Endothelial cell of coronary artery (primary cell): ENCODE measurements at places on chromosomes 3 and 15. TPM values are rescaled to one million over a fixed set of nuclear protein-coding genes. Genes with fewer than 3 reads are reported as not detected.

GRAMD1C gene
- 16.2 and 22.1 TPM in 2 replicates for total RNA-seq

C3orf80 gene
- total RNA-seq: under 0.01 and 0.09 TPM in 2 replicates

SLC28A2 gene
- total RNA-seq: not detected in 2 replicates

ZFAND6 gene
- total RNA-seq: 155 and 169 TPM in 2 replicates

KNL1 gene
- total RNA-seq: 8.2 and 20.7 TPM in 2 replicates

FAM219B gene
- total RNA-seq: 27.4 and 41.3 TPM in 2 replicates

GPR62 gene
- total RNA-seq: under 0.01 and 0.09 TPM in 2 replicates

BNC1 gene
- 10.3 and 17.0 TPM in 2 replicates for total RNA-seq

CD96 gene
- not detected in 2 replicates for total RNA-seq

GOLGA8G gene
- not detected in 2 replicates for total RNA-seq

CCR5 gene
- not detected in 2 replicates for total RNA-seq

TXNRD3 gene
- 6.0 and 8.7 TPM in 2 replicates for total RNA-seq

GANC gene
- 9.3 and 10.9 TPM in 2 replicates for total RNA-seq

CPEB1 gene
- total RNA-seq: not detected in 2 replicates

CHRNB4 gene
- total RNA-seq: not detected in 2 replicates

FANCD2OS gene
- total RNA-seq: not detected in 2 replicates

KLHL40 gene
- not detected in 2 replicates for total RNA-seq

SENP8 gene
- total RNA-seq: 1.1 and 1.3 TPM in 2 replicates

UBL7 gene
- total RNA-seq: 21.6 and 23.1 TPM in 2 replicates

CD200R1 gene
- not detected in 2 replicates for total RNA-seq

CASR gene
- not detected in 2 replicates for total RNA-seq

SLC22A13 gene
- 0.09 and 0.38 TPM in 2 replicates for total RNA-seq

HDC gene
- total RNA-seq: not detected in 2 replicates

DZIP1L gene
- total RNA-seq: 5.9 and 15.2 TPM in 2 replicates

TPRG1 gene
- total RNA-seq: 0.19 and 0.27 TPM in 2 replicates

ZNF774 gene
- 0.72 and 1.0 TPM in 2 replicates for total RNA-seq

SLC28A1 gene
- not detected in 2 replicates for total RNA-seq

ECE2 gene
- total RNA-seq: not detected in 2 replicates

CAMK1 gene
- 29.5 and 37.3 TPM in 2 replicates for total RNA-seq

CTXN2 gene
- under 0.01 TPM in 1 of 2 replicates, not detected in the other for total RNA-seq

SPTSSB gene
- not detected in 2 replicates for total RNA-seq

GOLGA8K gene
- 0.09 and 0.28 TPM in 2 replicates for total RNA-seq

RNF111 gene
- 14.6 and 25.9 TPM in 2 replicates for total RNA-seq

LRTM1 gene
- not detected in 2 replicates for total RNA-seq

CADM2 gene
- total RNA-seq: under 0.01 TPM in 1 of 2 replicates, not detected in the other

AHSG gene
- total RNA-seq: not detected in 2 replicates

SLC15A2 gene
- 0.09 and 0.75 TPM in 2 replicates for total RNA-seq

MEIS2 gene
- 39.1 and 55.5 TPM in 2 replicates for total RNA-seq

IQCF5 gene
- total RNA-seq: not detected in 2 replicates

NME9 gene
- total RNA-seq: 0.27 TPM in 1 of 2 replicates, not detected in the other

HHATL gene
- total RNA-seq: not detected in 2 replicates

GUCA1C gene
- not detected in 2 replicates for total RNA-seq

THBS1 gene
- 4,816 and 7,438 TPM in 2 replicates for total RNA-seq

ITGA11 gene
- 0.54 and 25.9 TPM in 2 replicates for total RNA-seq

DAPK2 gene
- 2.8 and 3.2 TPM in 2 replicates for total RNA-seq

ADCY5 gene
- 0.38 TPM in 1 of 2 replicates, not detected in the other for total RNA-seq

VIPR1 gene
- total RNA-seq: 0.36 and 1.8 TPM in 2 replicates

MYH15 gene
- total RNA-seq: 0.19 and 0.63 TPM in 2 replicates

SPINT1 gene
- total RNA-seq: 0.45 and 0.56 TPM in 2 replicates

PFN2 gene
- total RNA-seq: 129 and 158 TPM in 2 replicates

CRYBG3 gene
- total RNA-seq: 21.7 and 27.6 TPM in 2 replicates

CEMIP gene
- 0.19 and 0.27 TPM in 2 replicates for total RNA-seq

OSTN gene
- not detected in 2 replicates for total RNA-seq

PRSS50 gene
- total RNA-seq: not detected in 2 replicates
